ENCODE measurements at places on chromosomes 6 and 20. TPM values are rescaled to one million over a fixed set of nuclear protein-coding genes. Genes with fewer than 3 reads are reported as not detected.

MEI4 gene
- not detected for total RNA-seq

SLC17A4 gene
- not detected for total RNA-seq

ZNF334 gene
- 0.70 TPM for total RNA-seq

SEMG1 gene
- total RNA-seq, result not detected

CD93 gene
- 6.9 TPM for total RNA-seq

All from esophagus squamous epithelium (tissue), 5 donors.